Hematopoietic multipotent progenitor cell treated with erythropoietin and hydrocortisone succinate and interleukin-3 and kit ligand, for 8 days (in vitro differentiated cells): ENCODE measurements at places on chromosomes 7 and 10.

DNA sequence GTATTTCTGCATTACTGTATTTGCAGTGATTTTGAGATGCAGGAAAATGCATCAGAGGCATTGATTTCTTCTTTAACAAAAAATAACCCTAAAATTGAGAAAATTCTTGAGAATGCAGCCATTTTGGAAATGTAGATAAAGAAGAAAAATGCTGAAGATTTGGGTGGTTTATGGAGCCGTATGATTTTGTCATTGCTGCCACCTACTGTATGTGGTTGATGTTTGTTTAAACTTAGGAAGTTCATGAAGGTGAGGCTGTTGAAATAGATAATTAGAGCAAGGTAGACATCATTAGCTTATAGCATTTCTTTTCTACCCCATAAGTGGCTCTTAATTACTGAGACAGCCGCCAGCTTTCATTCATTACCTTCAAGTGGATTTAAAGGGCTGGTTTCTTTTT lies 92.1 kb upstream of the SAMD8 start:
- DNase-seq: peak; percentile 47

- DNase-seq: no peak
These were observed 105.5 kb downstream of the POLL start for GRCh38 chr10:101482568-101482967.

DNA sequence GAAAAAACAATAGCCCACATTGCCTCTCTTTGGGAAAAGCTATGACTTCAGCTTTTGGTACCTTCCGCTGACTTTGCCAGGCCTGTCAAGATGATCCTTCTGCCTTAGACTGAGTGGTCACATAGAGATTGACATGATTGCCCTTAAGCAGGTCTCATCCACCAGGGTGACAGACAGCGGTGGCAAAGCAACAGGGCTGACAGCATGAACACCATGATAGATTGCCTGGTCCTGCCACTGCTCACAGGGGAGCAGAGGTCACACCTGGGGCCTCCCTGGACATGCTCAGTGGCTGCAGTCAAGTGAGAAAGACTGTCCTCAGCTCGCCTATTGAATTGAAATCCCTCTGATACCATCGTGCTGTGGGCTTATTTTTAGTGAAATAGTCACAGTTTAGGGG lies 1080.2 kb downstream of the KCNMA1 start:
- no peak for DNase-seq

GRCh38 chr10:24929904-24930303 lies 22.5 kb downstream of the PRTFDC1 start:
- DNase-seq: no peak

DNA sequence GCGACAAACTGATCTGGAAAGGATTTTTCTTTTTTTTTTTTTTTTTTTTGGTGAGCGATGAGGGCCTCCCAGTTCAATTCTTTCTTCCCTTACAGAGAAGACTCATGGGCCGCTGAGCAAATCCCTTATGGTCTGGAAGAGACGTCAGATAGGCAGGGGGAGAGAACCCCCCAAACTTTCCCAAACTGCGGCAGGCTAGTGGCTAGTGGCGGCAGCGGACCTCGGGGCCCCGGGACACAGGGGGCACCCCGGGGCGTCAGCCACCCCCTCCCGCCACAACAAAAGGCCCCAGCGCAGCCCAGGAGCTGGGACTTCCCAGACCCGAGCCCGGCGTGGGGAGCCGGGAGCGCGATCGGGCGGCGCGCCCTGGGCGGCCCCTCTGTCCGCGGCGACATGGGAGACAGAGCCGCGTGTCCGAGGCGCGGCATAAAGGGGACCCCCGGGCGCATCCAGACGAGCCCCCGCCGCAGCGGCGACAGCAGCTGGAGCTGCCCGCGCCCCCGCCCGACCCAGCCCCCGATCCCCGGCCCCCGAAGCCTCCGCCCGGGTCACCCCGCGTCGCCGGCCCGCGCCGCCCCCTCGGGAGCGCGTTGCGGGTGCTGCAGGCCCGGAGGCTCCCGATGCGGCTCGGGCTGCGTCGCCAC lies 755 bp downstream of the FAM171A1 start:
- DNase-seq: peak; percentile 17

DNA sequence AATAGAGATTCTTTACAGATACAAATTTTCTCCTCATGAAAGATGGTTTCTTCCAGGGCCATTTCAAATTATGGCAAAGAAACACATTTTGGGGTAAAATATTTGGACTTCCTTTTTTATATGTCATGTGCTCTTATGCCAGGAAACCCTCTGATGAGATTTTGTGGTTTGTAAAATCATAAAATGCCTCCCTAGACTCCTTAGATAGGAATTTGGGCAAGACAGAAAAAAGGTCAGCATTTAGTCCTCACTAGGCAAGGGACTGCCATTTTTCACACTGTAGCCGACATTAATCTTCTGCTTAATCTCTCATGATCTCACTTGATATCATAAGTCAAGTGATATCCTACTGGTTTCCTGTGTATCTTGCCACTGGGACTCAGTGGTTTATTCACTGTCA lies 286.4 kb downstream of the ARHGAP12 start:
- DNase-seq: no peak

- no peak for DNase-seq
These were observed 9.1 kb downstream of the USP6NL start for GRCh38 chr10:11602358-11602757.

DNA sequence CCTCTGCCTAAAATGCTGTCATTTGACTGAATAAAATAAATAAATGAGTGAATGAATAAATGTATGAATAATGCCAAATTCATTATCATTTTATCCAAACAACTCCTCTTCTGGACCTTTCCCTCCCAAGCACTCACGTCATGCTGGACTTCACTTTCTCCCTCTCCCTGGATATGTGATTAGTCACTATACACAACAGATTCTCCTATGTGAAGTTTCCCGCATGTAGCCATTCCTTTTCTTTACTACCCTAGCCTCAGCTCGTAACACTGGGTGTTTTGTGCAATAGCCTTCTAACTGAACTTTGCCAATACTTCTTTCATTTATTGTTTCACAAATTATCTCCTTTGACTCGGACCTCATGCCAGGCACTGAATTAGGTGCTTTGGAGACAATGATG lies 87.6 kb upstream of the IL6 start:
- no peak for DNase-seq

DNA sequence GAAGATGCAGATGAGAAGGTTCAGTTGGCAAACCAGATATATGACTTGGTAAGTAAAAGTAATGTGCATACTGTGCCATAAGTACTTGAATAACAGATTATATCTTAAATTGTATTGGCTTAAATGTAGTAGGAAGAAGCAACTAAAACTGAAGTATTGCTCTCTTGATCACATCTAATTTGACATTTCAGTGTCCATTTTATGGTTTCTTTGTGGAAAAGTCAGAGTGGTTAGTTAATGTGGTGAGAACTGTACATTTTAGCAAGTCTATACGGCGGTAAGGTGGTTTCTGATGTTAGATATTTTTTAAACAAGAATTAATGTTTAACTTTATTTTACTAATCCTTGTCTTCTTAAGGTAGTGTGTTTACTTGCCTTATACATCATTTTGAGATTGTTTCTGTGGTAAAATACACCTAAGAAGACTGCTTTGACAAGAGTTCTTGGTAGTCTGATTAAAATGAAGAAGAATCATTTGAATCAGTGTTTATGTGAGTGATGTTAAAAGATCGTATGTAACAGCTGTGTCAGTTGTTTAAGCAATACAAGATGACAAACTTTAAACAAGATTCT lies 5.1 kb downstream of the ING3 start:
- DNase-seq: no peak

GRCh38 chr10:127848226-127848625 lies 44.5 kb downstream of the CLRN3 start:
- DNase-seq: no peak

DNA sequence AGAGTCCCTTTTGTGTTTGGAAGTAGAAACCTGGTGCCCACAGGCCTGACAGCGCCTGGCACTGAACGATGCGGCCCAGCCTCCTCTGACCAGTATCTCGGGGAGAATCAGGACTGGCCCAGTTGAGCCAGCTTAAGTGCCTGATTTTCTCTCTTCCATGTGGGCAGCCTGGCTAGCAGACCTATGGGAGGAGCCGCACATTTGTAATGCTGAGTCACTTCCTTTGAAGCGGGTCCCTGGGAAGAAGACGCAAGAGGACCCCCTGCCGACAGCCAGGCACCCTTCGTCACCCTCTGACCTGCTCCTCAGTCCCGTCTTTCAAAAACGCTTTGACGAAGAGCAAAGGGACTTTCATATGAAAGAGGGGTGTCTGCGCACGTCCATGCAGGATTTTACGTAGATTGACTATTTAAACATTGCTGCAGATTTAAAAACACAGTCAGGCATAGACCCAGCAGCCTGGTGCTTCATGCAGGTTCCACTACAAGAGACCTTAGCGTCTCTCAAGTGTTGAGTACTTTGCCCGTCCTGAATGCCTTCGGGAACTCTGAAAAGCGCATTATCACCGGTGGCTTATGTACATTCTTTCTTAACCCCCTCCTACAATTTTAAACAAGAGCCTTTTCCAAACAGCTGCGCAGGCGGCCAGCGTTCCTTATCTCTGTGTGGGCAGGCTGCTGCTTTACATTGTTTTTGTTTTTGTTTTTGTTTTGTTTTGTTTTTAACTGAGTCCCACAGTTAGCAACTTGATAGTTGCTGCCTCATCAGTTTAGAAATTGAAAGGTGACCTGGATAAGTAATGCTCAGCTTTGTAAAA lies 36.5 kb upstream of the AP5Z1 start:
- peak; percentile 47 for DNase-seq

DNA sequence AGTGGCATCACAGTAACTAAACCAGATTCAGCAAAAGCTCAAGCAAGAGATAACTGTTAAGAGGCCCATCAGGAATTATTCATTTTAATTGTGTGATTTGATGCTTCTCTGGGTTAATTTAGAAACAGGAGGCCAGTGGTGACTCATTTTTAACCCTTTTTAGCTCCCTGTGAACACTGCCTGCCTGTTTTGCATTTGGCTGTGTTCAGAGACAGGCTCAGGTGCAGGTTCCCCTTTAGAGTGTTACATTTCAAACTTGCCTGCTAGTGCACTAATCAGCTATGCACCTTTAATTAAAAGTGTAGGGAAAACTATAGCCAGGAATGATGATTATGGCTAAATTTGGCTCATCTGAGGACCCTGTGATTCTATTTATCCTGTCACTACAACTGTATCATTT lies 6.5 kb downstream of the STAMBPL1 start:
- DNase-seq: no peak

DNA sequence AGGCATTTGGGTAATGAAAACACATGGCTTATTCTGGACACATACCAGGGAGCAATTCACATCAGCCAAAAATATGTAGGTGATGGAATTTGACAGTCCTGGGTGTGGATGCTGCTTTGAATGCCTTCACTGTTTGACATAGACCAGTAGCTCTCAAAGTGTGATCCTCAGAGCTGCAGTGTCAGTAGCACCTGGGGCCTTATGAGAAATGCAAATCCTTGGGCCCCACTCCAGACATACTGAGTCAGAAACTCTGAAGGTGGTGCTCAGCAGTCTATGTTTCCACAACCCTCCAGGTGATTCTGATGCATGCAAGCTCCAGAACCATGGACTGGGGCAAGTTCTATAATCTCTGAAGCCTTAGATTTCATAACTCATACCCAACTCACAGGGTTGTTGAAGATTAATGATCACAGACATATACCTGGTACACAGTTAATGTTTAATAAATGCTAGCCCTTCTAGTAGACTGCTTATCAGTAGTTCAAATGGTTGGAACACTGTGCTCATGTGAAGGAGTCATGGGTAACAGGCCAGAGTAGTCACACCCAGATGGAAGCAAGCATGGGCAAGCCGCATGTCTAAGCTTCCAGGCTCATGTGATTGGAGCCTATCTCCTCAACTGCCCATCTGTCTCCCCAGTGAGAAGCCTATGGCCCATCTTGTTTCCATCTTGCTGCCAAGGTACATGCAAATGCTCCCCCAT lies 715.7 kb downstream of the GRID1 start:
- no peak for DNase-seq

DNA sequence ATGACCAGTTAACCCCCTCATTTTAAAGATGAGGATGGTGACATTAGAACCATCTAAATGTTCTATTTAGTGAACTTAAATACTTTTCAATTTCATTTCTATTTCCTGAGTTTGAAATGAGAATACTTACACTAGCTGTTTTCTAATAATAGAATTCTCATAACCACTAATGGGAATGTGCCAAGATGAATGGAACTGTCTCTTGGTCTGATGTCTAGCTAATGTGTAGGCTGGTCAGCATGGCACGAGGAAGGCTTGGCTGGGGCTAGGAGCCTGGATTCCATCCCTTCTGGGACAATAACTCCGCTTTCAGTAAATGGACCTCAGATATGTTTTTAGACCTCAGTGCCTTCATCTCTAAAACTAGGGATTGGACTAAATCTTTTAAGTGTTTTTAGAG lies 185.8 kb upstream of the NRP1 start:
- no peak for DNase-seq

GRCh38 chr7:142443216-142444010 lies 185.6 kb upstream of the PRSS58 start:
- no peak for DNase-seq

GRCh38 chr7:100896732-100897608 lies 1.3 kb upstream of the ACHE start:
- peak; percentile 35 for DNase-seq

GRCh38 chr7:116626886-116627285 lies 45.1 kb upstream of the MET start:
- no peak for DNase-seq

GRCh38 chr10:58810751-58811150 lies 298.1 kb downstream of the BICC1 start:
- no peak for DNase-seq

GRCh38 chr7:40077849-40078248 lies 56.6 kb downstream of the MPLKIP start:
- no peak for DNase-seq

GRCh38 chr7:75889223-75889825 lies 10.5 kb downstream of the RHBDD2 start:
- DNase-seq: no peak

GRCh38 chr7:29282819-29283414 lies 88.3 kb downstream of the CHN2 start:
- DNase-seq: no peak

- DNase-seq: no peak
These were observed 220.7 kb downstream of the ADK start for GRCh38 chr10:74371696-74372095.

- no peak for DNase-seq
These were observed 118.2 kb upstream of the C7orf33 start for GRCh38 chr7:148472406-148472805.

DNA sequence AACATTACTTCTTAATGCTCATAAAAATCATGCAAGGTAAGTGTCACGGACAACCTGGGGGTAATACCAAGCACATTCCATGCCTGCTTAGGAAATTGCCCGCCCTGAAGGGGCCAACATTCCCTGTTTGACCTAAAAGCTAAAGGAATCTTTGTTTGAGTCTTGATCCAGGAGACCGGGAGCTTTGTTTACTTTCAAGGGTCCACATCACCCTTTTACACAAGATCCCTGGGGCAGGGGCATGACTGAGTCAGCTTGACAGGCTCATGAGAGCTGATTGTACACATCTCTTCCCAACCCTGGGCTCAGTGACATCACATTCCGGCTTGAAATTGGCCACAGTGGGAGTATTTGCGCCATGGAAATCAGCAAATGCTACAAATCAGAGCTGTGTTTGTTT lies 248.1 kb upstream of the HABP2 start:
- no peak for DNase-seq
